ENCODE measurements at places on chromosomes 5 and 9.

DNA sequence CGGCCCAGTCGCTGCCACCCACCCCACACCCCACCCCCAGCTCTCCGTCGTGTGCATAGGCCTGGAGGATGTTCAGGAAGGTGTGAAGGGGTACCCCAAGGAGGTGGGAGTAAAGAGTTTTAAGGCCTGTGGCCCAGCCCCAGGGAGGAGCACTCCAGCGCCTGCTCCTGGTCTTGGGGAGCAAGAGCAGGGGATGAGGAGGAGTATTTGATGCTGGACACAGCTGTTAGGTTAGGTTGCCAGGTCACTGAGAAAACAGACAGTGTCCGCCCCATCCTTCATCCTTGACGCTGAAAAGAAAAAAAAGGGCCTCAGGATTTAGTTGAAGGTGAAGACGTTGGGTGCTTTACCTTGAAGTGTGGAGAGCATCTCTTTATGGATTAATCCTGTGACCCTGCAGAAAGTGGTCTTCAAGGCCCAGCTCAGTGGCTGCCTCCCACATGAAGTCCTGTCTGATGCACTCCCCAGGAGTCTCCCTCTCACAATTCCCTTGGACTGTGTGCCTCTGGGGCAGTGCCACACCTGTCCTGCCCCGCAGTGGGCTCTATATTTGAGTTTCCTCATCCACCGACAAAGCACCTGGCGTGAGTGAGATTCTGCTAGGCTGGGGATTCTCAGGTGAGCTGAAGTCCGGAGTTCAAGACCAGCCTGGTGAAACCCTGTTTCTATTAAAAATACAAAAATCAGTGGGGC lies 101.8 kb downstream of the SPRY4 start:
- no peak for DNase-seq

- no peak for DNase-seq
Measured at GRCh38 chr5:137305971-137306602, 193.0 kb downstream of the SPOCK1 start.

DNA sequence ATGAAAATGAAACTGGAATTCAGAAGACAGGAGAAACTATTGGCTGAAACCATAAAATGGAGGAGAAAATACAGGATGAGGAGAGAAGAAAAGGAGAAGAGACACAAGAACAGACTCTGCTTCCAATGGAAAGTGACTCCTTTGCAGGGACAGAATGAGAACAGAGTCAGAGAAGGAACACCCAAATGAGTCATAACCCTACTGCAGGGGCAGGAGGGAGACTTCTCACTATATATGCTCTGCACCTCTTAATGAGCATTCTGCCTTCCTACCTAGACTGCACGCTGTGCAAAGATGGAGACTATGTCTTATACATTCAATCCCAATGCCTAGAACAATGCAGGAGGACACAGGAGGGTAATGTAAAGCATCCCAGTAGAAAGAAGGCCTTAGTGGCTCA lies 2.1 kb downstream of the SAXO1 start:
- DNase-seq = no peak

DNA sequence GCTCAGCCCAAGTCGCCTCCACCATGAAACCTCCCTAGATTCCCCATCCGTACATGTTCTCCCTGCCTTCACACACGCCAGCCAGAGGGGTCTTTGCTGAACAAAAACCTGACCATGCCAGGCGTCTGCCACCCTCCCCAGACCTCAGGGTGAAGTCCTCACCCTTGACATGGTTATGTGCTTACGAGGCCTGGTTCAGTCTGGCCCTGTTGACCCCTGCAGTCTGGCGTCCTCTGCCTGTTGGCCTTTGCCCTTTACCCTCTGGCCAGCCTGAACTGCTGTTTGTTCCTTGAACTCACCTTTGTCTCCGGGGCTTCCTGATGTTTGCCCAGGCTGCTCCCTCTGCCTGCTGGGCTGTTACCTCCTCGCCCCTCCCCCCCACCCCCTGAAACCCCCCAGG lies 29.8 kb downstream of the NCS1 start:
- no peak for DNase-seq

DNA sequence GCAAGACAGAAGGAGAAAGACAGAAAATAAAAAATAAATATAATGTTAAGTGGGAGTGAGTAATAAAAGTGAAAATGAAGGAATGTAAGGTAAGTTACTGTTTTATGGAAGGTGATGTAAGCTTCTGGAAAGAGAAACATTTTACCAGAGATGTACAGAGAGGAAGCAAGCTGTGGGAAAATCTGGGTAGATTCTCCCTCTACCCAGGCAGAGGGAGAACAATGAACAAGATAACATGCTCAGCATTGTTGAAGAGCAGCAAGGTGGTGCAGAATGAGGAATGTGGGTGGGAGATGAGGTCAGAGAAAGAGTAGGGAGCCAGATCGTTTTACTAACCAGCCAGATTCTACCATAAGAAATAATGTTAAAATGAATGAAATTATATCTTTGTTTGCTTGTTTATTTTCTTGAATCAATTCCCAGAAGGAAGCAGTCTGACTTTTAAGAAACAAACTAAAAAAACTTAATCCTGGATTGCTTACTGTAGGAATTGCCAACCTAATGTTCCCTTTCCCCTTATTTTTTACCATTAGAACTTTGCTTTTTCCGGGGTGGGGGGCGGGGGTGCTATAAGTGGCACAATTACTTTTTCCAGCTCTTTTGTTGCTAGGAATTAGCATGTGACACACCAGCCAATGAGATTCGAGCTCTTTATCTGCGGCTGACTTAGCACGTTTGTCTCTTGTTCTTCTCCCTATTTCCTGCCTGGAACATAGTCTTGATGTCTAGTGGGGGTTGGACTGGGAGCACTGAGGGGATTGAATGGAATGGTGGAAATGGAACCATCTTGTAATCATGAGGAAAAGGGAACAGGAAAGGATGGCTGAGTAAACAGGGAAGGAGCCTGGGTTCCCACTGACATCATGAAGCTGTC lies 356.7 kb downstream of the TMEM167A start:
- no peak for DNase-seq

DNA sequence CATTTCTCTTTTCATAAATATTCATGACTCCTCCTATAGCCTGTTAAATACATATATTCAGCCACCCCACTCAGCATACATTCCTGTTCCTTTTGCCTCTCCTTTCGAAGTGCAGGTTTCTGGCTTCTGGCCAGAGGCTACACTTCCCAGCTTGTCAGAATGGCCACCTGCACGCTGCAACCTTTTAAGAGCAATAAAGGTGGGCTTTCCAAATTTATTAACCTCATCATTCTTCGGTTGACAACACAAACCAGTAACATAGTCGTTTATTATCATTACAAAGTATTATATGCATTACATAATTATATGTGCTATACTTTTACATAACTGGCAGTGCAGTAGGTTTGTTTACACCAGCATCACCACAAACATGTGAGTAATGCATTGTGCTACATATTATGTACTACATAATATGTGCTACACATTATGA lies 16.5 kb upstream of the TMEM171 start:
- DNase-seq = no peak

GRCh38 chr5:33969572-33970452 lies 14.7 kb downstream of the SLC45A2 start:
- no peak for DNase-seq

GRCh38 chr9:120878188-120879130 lies 1.5 kb upstream of the PHF19 start:
- no peak for DNase-seq

DNA sequence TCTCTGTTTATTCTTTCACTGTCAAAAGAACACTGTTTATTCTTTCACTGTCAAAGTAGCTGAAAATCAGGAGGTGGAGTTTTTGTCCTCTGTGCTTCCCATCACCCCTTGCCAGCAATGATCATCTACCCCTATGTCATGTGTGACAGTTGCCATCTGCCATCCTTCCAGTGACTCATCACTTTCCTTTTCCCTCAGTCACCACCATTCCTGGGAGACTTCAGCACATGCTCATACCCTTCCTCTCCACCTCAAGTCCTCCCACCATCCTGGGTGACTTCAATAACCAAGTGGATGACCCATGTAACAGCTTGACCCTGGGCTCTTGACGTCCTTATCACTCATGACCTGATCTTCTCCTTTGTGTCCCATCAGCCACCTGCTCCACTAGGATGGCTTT lies 43.3 kb upstream of the RASEF start:
- DNase-seq = no peak

DNA sequence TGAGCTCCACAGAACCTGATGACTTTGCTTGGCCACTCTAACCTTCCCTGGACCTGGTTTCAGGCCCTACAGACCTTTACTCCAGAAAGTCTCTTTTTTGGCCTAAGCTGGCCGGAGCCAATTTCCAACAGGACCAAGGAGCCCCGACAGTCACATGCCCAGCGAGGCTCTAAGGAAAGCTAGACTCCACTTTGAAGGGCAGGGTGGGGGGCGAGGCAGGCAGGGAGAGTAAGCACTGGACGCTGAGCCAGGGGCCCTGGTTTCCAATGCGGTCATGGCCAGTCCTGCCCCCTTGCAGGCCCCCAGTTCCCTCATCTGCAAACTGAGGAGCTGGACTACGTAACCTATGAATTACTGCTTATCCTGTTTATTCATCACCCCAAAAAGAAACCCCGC lies 65.2 kb downstream of the ADAMTS2 start:
- no peak for DNase-seq

DNA sequence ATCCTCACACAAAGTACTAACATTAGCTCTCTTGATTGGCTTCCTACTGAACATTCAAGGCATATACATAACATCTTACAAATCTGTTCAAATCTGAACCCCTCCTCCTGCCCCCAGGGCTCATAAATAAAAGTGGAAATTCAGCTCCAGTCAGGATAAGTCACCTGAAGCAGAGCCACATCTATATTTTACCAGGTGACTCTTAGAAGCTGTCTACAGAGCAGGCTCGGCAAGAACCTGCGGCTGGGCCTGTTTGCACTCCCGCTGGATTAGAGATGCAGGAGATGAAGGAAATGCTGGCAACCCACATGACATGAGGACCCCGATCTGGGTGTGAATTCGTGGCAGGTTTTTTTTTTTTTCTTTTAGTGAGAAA lies 3.0 kb upstream of the CPLX2 start:
- DNase-seq = no peak

GRCh38 chr9:2012347-2012746 lies 2.8 kb upstream of the SMARCA2 start:
- DNase-seq = no peak

- no peak for DNase-seq
Measured at GRCh38 chr5:60633341-60633740, 66.6 kb downstream of the DEPDC1B start.

DNA sequence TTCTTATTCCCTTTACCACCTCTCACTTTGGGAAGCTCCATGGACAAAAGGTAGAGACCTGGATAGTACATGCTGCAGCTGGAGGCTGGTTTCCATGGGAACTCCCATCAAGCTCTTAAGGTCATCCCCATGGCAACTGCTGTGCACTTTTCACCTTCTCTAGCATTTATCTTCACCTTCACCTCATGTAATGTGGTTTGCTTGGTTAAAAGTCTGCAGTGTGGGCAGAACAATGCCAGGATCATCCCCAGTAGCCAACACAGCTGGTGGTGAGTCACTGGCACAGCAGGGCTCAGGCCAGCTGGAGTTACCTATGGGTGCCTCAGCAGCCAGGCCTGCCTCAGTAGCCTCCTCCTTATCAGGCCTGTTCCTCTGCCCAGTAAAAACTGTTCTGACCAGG lies 210.5 kb downstream of the GRIA1 start:
- DNase-seq = no peak

DNA sequence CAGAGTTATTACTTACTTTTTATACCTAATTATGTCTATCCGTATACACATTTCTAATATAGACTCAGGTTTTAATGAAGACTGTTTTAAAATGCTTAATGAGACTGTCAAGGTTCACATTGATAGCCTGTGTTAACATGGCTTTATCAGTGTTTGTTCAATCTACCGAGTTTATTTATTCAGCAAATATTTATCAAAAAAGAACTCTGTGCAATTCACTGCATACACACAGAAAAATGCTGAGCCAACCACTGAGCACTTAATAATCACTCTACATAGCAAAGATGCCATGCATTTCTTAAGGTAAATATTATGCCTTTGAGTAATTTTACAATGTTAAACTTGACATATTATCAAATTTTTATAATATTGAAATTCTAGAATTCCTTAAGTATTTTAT lies 428.2 kb downstream of the ANXA1 start:
- no peak for DNase-seq

DNA sequence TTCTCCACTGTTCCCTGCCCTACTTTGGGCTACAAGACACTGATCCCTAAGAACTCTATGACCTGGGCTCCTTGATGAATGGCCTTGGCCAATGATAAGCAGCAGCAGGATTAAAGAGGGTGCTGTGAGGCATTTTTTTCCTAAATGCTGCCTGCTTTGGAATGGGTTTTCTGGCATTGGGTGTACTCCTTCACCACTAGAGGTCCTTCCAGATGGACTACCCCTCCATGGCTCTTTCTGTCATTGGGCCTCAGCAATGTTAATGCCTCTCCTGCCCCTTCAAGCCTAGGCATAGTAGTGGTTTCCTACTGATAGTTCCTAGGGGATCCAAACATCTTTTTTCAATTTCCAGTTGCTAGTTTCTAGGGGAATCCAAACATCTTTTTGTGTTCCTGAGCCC lies 319.3 kb upstream of the RPS23 start:
- no peak for DNase-seq

- DNase-seq = no peak
Measured at GRCh38 chr5:133483406-133484090, 128.8 kb downstream of the FSTL4 start.

DNA sequence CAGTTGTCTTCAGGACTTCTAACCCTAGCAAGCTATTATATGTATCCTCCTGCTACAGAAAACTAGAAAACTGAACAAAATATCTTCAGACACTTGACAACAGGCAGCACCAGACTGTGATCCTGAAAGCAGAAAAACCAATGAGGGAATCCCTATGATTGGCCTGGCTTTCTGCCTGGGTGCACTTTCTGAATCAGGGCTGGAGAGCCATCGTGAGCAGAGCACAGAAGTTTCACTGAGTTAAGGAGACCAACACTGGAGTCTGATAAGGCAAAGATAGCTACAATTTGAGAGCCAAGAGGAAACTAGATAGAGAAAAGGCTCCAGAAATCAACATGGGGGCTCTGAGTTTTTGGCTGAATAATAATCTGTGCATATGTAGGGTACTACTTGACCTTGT lies 106.5 kb downstream of the FANCC start:
- DNase-seq = no peak

DNA sequence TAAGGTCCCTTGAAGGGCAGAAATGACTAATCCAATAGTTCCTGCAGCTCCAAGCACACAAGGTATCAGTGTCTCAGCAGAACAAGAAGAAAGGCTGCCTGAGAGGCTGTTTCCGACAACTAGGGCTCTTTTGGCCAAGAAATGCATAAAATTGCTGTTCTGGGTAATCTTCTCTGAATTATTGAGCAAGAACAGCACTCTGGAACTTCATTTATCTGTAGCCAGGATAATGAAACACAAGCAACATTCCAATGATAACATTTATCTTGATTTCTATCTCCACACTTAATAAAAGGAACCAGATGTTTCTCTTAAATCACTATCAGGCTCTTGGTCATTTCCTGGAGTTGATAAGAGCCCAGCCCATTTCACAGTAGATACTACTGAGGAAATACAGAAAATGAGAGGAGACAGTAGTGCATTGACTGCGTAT lies 17.0 kb upstream of the AUH start:
- no peak for DNase-seq

Measured in stimulated activated CD4-positive, alpha-beta T cell treated with anti-CD3 and anti-CD28 coated beads, Interleukin-12 subunit alpha, Interleukin-12 subunit beta, amount 100 ng/mL, for 48 hours (primary cell).